CD4-positive, CD25-positive, alpha-beta regulatory T cell (primary cell): ENCODE measurements at places on chromosomes 2 and 18.

DNA sequence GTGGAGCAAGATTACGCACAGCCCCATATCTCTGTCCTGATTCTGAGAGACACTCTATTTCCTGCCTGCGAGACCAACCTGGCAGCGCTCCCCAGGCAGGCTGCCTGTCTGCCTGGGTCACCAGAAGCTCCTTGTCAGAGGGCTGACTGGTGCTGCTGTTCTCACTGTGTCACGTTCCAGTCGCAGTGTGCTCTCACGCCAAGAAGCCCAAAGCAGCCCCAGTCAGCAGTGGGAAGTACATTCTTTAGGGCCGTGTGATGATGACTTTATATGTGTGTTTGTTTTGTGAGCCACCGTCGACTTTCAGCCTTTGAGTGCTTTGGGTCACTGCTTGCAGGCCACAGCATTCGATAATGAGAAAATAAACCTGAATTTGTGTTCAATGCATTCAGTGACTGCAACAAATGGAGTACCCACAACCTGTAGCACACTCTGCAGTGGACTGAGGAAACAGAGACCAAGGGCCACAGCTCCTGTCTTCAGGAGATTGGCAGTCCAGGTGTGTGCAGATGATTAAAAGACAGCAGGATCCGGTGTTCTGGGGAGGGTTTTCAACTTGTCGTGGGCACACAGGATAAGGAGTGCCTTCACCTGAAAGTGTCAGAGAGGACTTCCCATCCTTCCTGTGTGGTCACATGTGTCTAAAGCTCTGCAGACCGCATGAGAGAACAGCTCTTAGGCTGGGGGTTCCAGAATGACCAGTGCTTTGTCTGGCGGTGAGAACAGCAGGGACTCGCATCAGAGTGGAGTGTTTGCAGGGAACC, 4.8 kb downstream of the TNFRSF11A start:
- peak; percentile 89 for DNase-seq

GRCh38 chr2:174634130-174635014, 36.8 kb upstream of the WIPF1 start:
- peak; percentile 60 for DNase-seq

GRCh38 chr2:169464882-169465281, 14.4 kb upstream of the BBS5 start:
- no peak for DNase-seq

- peak; percentile 56 for DNase-seq
Observed at GRCh38 chr2:11344342-11344955, at the start of gene ROCK2. ROCK2 (minus strand) TSS chr2:11344636; CDS start chr2:11344136, 500 bp downstream.

- no peak for DNase-seq
Observed at GRCh38 chr2:214325404-214325803, 85.5 kb upstream of the VWC2L start.

DNA sequence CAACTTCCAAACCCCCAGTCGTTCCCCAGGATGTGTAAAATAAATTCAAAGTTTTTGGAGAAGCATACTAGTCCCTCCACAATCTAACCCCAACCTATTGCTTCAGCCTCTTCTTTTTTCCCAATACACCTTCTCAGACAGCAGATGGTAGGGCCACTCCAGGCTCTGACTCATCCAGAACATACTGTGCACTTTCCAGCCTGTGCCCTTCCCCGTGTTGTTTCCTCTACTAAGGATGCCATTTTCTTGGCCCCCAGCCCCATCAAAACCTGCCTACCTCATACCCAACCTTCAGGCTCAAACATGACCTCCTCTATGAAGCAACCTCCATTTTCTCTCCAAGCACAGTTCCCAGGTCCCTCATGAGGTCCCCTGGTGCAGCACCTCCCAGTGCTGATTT, 669.3 kb downstream of the BCL11A start:
- DNase-seq: no peak

DNA sequence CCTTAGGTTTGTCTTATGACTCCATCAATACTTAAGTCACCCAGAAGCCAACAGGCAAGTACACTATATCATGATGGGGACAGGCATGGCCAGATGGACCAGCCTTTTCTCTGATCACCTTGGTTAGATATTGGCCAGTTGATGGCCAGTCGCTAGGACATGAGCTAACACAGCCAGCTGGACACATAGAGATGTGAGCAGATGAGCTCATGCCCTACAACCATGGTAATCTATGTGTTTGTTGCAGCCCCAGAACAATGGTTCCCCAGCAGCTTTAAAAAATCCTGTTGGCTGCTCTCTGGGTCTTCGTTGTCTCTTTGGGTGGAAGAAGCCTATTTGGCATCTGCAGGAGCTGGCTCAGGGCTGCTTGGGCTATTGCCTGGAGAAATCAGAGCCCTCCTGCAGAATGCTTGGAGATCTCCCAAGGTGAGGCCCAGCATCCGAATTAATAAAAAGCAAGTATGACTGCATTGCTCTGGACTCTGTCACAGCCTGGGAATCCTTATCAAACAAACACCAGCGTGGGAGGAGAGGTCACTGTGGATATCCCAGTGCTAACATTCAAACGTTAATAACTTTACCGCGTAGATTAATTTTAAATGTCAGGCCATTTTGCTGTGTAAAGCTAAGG, 62.3 kb upstream of the KLHL29 start:
- DNase-seq: no peak

DNA sequence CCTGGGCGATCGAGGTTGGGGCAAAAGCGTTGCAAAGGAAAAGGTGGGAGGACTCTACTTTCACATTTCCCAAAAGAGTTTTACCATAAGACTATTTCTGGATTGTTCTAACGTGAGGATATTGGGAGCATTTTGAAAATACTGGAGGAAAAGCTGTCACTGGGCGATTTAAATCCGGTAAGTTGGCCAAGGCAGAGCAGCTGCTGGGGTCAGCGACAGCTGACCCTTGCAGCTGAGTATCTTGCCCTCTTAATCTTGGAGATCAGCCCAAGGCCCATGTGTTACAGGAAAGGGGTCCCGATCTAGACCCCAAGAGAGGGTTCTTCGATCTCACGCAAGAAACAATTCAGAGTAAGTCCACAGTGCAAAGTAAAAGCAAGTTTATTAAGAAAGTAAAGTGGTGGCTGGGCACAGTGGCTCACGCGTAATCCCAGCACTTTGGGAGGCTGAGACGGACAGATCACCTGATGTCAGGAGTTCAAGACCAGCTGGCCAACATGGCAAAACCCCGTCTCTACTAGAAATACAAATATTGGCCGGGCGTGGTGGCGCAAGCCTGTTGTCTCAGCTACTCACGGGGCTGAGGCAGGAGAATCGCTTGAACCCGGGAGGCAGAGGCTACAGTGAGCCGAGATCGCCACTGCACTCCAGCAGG, 964 bp upstream of the ST3GAL5 start:
- DNase-seq: no peak

DNA sequence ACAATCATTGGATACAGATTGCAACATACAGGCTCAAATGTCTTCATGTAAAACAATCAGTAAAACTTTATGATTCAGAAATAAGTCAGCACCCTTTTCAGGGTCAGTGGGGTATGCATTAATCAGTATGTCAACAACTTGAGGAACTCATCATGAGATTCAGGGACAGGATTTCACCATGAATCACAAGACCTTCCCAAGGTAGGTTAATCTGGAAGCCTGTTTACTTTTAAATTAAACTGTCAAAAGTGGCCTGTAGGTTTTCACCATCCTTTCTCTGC, 104.8 kb downstream of the SP100 start:
- no peak for DNase-seq

GRCh38 chr18:57475408-57475807, 40.2 kb downstream of the ONECUT2 start:
- DNase-seq: no peak

- DNase-seq: no peak
Observed at GRCh38 chr2:178279142-178279541, 84.8 kb downstream of the OSBPL6 start.

DNA sequence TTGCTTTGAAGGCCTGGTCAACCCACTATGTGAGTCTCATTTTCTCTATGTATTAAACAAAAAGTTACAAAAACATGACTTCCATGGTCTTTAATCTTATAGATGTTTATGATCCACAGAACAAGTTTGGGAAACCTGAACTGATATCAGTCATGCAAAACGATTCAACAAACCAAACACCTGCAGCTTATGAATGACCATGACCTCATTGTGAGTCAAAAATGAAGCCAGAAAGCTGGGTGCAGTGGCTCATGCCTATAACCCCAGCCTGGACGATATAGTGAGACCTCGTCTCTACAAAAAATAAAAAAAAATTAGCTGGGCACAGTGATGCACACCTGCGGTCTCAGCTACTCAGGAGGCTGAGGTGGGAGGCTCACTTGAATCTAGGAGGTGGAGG, 270.4 kb upstream of the CCDC68 start:
- DNase-seq: no peak

- peak; percentile 5 for DNase-seq
Observed at GRCh38 chr18:68714366-68714711, 569 bp downstream of the TMX3 start.

DNA sequence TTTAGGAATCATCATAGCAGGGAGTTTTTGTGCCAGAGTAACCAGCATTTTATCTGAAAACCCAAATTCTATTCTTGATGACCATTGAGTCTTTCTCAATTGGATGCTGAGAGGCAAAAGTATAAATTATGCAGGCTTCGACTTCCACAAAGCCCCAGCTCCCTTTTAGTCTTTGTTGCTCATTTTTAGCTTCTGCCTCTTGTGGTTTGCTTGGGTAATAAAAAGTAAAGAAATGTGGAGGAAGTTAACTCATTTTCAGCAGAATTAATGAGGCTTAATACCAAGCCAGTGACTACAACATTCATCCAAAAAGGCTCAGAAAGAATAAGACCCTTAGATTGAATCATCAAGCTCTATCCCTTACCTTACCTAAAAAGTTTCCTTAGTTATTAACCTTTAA, 18.6 kb downstream of the ERMN start:
- no peak for DNase-seq

GRCh38 chr18:54020966-54021365, 203.5 kb downstream of the MBD2 start:
- no peak for DNase-seq

- DNase-seq: no peak
Observed at GRCh38 chr2:108616751-108617161, 82.5 kb downstream of the LIMS1 start.

- no peak for DNase-seq
Observed at GRCh38 chr2:111198701-111199100, 78.0 kb downstream of the BCL2L11 start.

GRCh38 chr2:240759459-240759858, 60.6 kb downstream of the KIF1A start:
- DNase-seq: no peak

- no peak for DNase-seq
Observed at GRCh38 chr2:207226243-207226642, 60.5 kb upstream of the KLF7 start.

DNA sequence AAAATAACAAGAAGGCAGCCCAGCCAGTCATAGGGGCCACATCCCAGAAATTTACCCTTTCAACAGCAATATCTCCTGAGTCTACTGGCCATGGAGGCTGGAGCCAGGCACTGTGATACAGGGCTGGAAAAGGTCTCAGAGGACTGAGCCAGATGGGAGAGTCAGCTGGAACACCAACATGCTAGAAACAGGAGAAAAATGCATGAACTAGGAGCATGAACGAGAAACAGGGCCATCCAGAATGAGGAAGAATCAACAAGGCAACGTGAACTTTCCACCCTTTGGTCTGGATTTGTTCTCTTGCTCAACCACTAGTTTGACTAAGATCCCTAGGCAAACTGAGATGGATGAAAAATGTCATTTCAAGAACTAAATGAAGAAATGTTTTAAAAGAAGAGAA, 13.1 kb downstream of the PID1 start:
- DNase-seq: no peak

- DNase-seq: no peak
Observed at GRCh38 chr18:36152781-36153180, 23.1 kb downstream of the ELP2 start.

- no peak for DNase-seq
Observed at GRCh38 chr2:71631411-71631931, 178.1 kb downstream of the DYSF start.

DNA sequence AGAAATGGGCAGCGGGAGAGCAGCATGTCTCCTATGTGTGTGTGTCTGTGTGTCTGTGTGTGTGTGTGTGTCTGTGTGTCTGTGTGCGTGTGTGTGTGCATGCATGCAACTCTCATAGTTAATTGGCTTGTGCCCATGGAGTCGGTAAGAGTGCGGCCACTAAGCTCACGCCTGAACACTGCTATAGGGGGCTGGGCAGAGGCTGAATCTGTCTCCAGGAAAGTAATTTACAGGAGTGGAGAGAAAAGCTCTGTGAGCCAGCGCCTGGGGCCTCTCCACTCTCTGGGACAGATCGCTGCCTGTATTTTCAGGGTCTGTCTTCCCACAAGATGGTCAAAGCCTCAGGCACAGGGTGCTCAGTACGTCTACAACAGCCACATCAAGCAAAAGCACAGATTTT, 553.4 kb downstream of the TNS1 start:
- no peak for DNase-seq

GRCh38 chr2:236565212-236565611, 4.4 kb upstream of the ACKR3 start:
- DNase-seq: no peak

GRCh38 chr2:22450831-22451230, 934.1 kb upstream of the KLHL29 start:
- DNase-seq: no peak

DNA sequence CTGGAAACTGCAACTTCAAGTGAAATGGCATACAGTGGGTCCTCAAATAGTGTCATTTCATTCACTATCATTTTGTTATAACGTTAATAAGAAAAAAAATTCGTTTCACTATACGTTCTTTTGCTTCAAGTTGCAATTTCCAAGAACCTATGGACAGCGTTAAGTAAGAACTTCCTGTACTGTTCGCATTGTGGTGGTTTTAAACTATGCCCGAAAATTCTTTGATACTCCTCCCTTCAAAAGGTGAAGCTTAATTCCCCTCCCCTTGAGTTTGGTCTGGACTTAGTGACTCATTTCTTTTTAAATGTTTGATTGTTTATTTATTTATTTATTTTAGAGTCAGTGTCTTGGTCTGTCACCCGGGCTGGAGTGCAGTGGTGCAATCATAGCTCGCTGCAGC, 20.7 kb downstream of the GNLY start:
- no peak for DNase-seq

DNA sequence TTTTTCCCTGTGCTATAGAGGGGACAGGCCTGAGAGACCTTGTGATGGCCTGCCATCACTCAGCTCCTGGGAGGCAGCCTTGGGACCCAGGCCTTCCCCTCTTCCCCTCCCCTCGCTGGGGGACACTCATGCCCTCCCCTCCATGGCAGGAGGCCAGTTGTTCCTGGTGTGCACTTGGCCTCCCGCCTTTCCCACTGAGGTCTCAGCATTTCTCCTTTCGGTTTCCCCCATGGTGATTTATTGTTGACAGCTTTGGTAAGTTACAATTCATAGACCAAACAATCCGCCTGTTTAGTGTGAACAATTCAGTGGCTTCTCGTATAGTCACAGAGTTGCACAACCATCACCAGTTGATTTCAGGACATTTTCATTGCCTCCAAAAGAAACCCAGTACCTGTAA, 10.2 kb upstream of the CNDP1 start:
- no peak for DNase-seq

GRCh38 chr2:104812286-104812685, 41.6 kb upstream of the POU3F3 start:
- no peak for DNase-seq
